Activated naive CD4-positive, alpha-beta T cell treated with anti-CD3 and anti-CD28 coated beads for 36 hours (primary cell): ENCODE measurements at places on chromosomes 2 and 18. TPM values are rescaled to one million over a fixed set of nuclear protein-coding genes. Genes with fewer than 3 reads are reported as not detected.
A peak's percentile ranks its signal among the peaks of the same experiment; 100 is the strongest.

GRCh38 chr2:60898567-60898966 lies 17.2 kb downstream of the REL start:
- H3K27ac ChIP-seq, result peak overlapping the region; percentile 46
- no peak overlapping the region for H3K4me3 ChIP-seq
- DNase-seq, result no peak
- peaks cover 60% of the 10 kb centered on the region for H3K36me3 ChIP-seq
- peaks cover 54% of the 10 kb centered on the region for H3K4me1 ChIP-seq

- H3K36me3 ChIP-seq, result no peaks in the 10 kb centered on the region
- no peak overlapping the region for H3K27ac ChIP-seq
- DNase-seq, result peak; percentile 9
- H3K4me3 ChIP-seq, result peak overlapping the region; percentile 72
Observed at GRCh38 chr18:31723990-31724711, 36.5 kb downstream of the SLC25A52 start.

DNA sequence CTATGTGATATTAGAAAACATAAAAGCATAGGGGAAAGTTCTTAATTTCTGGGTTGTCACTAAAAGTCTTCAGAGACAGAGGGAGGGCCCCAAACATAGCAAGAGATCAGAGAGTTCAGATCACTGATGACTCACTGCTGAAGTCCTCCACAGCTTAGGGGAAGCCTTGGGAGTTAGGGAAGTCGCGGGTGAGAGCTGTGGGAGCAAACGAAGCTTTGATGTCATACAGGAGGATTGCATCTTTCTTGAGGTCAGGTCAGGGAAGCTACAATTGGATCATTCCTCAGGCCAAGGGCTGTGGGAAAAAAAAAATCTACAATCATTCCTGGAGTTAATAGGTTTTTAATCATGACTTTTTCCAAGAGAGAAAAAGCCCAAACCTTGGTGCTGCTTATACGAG lies 96.2 kb downstream of the COPS8 start:
- H3K4me3 ChIP-seq, result no peak overlapping the region
- no peak for DNase-seq
- no peak overlapping the region for H3K27ac ChIP-seq
- H3K36me3 ChIP-seq, result no peaks in the 10 kb centered on the region
- peaks cover 3% of the 10 kb centered on the region for H3K4me1 ChIP-seq

DNA sequence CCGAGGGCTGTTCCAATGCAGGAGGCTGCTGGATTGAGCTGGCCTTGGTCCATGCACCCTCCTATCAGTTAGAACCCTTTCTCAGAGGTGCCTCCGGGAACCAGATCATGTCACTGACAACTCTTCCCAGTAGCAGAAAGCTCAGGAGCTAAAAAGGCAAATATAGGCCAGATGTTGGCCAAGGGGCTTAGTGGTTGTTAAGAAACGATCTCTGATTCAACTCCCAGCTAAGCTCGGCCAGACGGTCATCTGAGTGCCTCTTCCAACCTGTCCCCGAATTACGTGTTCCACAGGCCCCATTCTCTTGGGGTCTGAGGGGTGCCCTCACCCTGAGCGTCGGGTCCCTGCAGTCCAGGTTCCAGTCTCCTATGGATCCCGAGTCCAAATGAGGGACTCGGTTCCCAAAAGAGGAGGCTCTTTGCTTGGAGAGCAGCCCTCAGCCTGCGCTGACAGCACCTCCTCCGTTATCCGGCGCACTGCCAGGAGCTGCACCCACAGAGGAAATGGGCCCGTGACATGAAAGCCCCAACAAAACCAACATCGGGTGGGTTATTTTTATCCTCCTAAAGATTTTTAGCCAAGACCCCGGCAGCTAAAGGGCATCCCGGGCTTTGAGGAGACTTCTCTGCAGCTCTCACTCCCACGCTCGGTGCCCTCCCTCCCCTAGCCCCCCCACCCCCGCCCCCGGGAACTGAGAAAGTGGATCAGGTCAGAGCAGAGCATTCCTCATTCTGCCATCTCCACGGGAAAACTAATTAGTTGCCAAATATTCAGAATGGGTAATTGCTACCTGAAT lies 106.6 kb upstream of the ID2 start:
- peak; percentile 72 for DNase-seq
- H3K4me1 ChIP-seq, result peaks cover 38% of the 10 kb centered on the region
- H3K27me3 ChIP-seq, result peaks cover 5% of the 10 kb centered on the region
- peak overlapping the region; percentile 23 for H3K4me3 ChIP-seq
- H3K27ac ChIP-seq, result peak overlapping the region; percentile 28
- no peaks in the 10 kb centered on the region for H3K36me3 ChIP-seq

GRCh38 chr2:144572977-144573376 lies 53.1 kb upstream of the ZEB2 start:
- no peak overlapping the region for H3K4me3 ChIP-seq
- H3K4me1 ChIP-seq, result peaks cover 12% of the 10 kb centered on the region
- H3K27ac ChIP-seq, result no peak overlapping the region
- no peaks in the 10 kb centered on the region for H3K36me3 ChIP-seq
- H3K27me3 ChIP-seq, result peaks cover 14% of the 10 kb centered on the region

DNA sequence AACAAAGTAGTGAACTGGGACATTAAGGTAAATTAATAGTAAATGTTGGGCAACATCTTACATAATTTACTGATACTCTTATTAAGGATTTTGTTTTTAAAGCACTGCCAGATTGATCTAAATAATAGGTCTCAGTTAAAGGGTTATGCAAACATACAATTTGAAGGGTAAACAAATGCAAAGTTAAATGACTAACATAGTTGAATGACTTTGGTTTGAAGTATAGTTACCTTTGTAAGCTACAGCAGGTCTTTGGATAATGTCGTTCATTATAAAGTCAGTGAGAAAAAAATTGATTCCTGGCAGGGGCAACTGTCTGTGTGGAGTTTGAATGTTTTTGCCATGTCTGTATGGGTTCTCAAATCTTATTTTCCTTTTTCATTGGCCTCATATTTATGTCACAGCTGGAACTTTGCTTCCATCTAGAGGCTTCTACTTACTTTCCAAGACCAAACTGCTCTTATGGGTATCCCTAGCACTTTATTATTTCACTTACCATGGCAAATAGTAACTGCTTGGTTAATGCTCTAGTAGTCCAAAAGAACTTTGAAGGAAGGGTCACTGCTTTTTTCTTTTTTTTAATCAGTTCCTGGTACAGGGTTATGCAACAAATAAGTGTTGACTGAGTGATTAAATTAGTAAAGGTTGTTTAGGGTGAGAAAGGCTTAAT lies 107.8 kb downstream of the NBEAL1 start:
- H3K36me3 ChIP-seq, result peaks cover 1% of the 10 kb centered on the region
- no peaks in the 10 kb centered on the region for H3K27me3 ChIP-seq
- H3K4me1 ChIP-seq, result no peaks in the 10 kb centered on the region

- H3K4me3 ChIP-seq, result no peak overlapping the region
- no peak for DNase-seq
- no peaks in the 10 kb centered on the region for H3K27me3 ChIP-seq
- H3K36me3 ChIP-seq, result no peaks in the 10 kb centered on the region
- no peak overlapping the region for H3K27ac ChIP-seq
Observed at GRCh38 chr2:73087311-73087710, 15.8 kb upstream of the SFXN5 start.

- no peak overlapping the region for H3K27ac ChIP-seq
- no peaks in the 10 kb centered on the region for H3K4me1 ChIP-seq
- H3K4me3 ChIP-seq, result no peak overlapping the region
- no peaks in the 10 kb centered on the region for H3K36me3 ChIP-seq
- no peak for DNase-seq
- peaks cover 4% of the 10 kb centered on the region for H3K27me3 ChIP-seq
Observed at GRCh38 chr2:126995621-126996377, 97.1 kb downstream of the TEX51 start.

- H3K27me3 ChIP-seq, result peaks cover 9% of the 10 kb centered on the region
- H3K4me1 ChIP-seq, result peaks cover 19% of the 10 kb centered on the region
- DNase-seq, result no peak
- H3K4me3 ChIP-seq, result no peak overlapping the region
- no peak overlapping the region for H3K27ac ChIP-seq
- H3K36me3 ChIP-seq, result no peaks in the 10 kb centered on the region
Observed at GRCh38 chr2:37855283-37856041, 69.6 kb upstream of the RMDN2 start.

NEMP2 gene
- total RNA-seq, result 34.2 TPM

LAMA3 gene
- total RNA-seq, result 0.10 TPM

SCN9A gene
- total RNA-seq, result not detected

REG1A gene
- total RNA-seq, result not detected

GLI2 gene
- not detected for total RNA-seq

PPP1R1C gene
- not detected for total RNA-seq

CCBE1 gene
- not detected for total RNA-seq
